A549 treated with GW870086 at 1 μM for 4 hours (cell line): ENCODE measurements at places on chromosomes 13 and 19. TPM values are rescaled to one million over a fixed set of nuclear protein-coding genes. Genes with fewer than 3 reads are reported as not detected.

Gene HIF3A
- not detected in 5 replicates for total RNA-seq

Gene KLK3
- total RNA-seq: 0.17 TPM in 1 of 5 replicates, not detected in the others

Gene SCGB2B2
- 0.17 to 0.19 TPM in 2 of 5 replicates, not detected in the others for total RNA-seq

Gene GIPR
- total RNA-seq: 2.4 to 5.1 TPM (median 3.9 TPM) in 5 replicates

Gene LRRC4B
- total RNA-seq: 0.32 to 0.97 TPM (median 0.50 TPM) in 5 replicates

Gene ZNF606
- total RNA-seq: 1.3 to 3.4 TPM (median 2.5 TPM) in 5 replicates

Gene CACNG6
- total RNA-seq: 7.9 to 14.2 TPM (median 11.6 TPM) in 5 replicates

Gene ZNF177
- 0.22 to 0.64 TPM (median 0.59 TPM) in 5 replicates for total RNA-seq

Gene ZNF296
- total RNA-seq: 8.9 to 14.9 TPM (median 12.3 TPM) in 5 replicates

Gene ITPKC
- total RNA-seq: 29.6 to 39.9 TPM (median 35.7 TPM) in 5 replicates

Gene CEACAM16
- 0.10 to 0.12 TPM (median 0.11 TPM) in 3 of 5 replicates, not detected in the others for total RNA-seq

Gene ZNF135
- total RNA-seq: not detected in 5 replicates

Gene A1BG
- total RNA-seq: 11.1 to 14.3 TPM (median 13.5 TPM) in 5 replicates

Gene STARD13
- total RNA-seq: 5.5 to 6.3 TPM (median 5.7 TPM) in 5 replicates
